ENCODE measurements at places on chromosomes 11 and 22.

- DNase-seq = no peak
Measured at GRCh38 chr11:113494021-113494420, 18.8 kb upstream of the DRD2 start.

- no peak for DNase-seq
Measured at GRCh38 chr22:37333724-37334460, 51.6 kb downstream of the CYTH4 start.

DNA sequence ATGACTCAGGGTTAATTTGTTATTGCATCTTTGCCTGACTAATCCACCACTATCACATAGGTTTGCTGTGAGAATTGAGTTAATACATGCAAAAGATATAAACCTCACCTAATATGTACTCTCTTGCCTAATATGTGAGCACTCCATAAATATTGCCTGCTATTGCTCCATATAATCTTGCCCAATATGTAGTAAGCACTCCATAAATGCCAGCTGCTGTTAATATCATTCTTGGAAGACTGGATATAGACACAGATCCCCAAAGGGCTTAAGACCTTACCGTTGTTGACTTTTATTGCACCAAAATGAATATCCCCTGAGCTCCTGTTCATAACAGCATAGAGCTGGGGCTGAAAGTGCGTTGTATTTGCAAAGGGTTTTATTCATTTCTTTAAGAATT, 27.0 kb upstream of the LRRC55 start:
- DNase-seq = no peak

DNA sequence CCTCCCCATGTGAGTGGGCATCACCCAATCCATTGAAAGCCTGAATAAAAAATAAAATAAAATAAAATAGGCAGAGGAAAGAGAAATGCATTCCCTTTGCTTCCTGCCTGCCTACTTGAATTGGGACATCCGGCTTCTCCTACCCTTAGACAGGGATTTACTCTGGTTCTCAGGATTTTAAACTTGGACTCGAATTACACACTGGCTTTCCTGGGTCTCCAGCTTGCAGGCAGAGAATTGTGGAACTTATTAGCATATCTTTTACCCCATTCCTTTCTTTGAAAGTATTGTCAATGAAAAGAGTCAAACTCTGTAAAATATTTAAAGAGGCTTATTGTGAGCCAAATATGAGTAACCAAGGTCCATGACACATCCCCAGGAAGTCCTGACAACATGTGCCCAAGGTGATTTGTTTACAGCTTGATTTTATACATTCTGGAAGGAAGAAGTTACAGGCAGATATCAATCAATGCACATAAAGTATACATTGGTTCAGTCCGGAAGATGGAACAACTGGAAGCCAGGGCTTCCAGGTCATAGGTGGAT, 78.4 kb upstream of the CCDC90B start:
- DNase-seq = no peak

DNA sequence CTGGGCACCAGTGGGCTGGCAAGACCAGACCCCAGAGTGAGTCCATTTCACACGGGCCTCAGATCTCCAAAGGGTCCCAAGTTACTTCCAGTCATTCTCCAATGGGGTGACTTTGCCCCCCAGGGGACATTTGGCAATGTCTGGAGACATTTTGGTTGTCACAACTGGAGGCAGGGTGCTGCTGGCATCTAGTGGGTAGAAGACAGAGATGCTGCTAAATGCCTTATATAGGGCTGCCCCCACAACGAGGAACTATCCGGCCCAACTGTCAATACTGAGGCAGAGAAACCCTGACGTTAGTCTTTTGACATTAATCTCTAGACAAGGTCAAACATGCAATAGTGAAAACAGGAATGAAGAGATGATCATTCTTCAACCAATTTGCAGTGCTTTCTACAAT, 6.4 kb downstream of the RTN4RL2 start:
- DNase-seq = no peak

- no peak for DNase-seq
Measured at GRCh38 chr11:56923116-56923515, 65.6 kb upstream of the OR5AK2 start.

DNA sequence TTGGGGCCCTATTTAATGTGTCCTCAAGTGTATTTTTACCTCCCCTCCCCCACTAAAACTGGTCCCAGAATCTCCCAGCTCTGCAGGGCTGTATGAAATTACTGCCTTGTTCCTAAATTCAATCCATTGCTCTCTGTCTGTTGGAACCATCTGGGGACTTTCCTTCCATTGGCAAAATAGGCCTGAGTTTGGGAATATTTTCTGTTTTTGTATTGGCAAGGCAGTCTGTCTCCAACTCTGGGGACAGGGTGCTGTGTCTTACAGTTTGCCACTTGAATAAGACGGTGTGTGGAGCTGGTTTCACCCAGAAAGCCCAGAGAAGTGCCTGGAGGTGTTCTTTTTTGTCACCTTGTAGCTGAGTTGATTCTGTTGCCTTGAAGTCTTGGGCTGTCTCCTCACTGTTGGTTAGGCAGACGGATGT, 1.3 kb downstream of the PACS1 start:
- DNase-seq = no peak

DNA sequence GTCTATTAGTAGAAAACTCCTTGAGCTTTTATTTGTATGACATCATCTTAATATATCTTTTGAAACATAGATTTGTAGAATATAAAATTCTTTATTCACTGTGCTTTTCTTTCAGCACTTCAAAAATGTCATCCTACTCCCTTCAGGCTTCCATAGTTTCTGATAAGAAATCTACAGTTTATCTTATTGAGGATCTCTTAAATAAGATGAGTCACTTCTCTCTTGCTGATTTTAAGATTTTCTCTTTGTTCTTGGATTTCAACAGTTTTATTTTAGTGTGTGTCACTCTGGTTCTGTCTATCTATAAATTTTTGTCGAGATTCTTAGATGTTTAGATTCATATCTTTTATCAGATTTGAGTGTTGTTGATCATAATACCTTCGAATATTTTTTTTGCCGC, 566.1 kb upstream of the CHORDC1 start:
- no peak for DNase-seq

DNA sequence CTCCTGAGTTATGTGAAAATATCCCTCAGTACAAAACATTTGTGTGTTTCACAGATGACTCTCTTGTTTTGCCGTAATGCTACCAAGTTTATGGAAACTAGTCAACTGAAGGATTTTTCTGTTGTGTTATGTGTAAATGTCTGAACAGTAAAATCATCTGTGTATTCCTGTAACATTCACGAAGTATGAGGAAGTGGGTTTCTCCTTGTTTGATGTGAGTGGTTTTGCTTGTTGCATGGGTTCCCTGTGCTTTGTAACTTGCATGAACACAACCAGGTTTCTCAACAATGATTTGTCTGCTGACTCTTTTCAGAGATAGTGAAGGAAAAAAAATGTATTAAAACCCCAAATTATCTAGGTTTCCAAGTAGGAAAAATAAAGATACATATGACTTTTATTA, 138.1 kb downstream of the PGR start:
- no peak for DNase-seq
